ENCODE measurements at places on chromosomes 16 and 17.
A peak's percentile ranks its signal among the peaks of the same experiment; 100 is the strongest.

- peak; percentile 74 for DNase-seq
Measured at GRCh38 chr16:87635541-87636049, 33.3 kb downstream of the JPH3 start.

- DNase-seq, result no peak
Measured at GRCh38 chr17:78027121-78027520, 68.6 kb downstream of the TNRC6C start.

GRCh38 chr17:45970659-45971058 lies 28.4 kb upstream of the STH start:
- DNase-seq, result no peak

DNA sequence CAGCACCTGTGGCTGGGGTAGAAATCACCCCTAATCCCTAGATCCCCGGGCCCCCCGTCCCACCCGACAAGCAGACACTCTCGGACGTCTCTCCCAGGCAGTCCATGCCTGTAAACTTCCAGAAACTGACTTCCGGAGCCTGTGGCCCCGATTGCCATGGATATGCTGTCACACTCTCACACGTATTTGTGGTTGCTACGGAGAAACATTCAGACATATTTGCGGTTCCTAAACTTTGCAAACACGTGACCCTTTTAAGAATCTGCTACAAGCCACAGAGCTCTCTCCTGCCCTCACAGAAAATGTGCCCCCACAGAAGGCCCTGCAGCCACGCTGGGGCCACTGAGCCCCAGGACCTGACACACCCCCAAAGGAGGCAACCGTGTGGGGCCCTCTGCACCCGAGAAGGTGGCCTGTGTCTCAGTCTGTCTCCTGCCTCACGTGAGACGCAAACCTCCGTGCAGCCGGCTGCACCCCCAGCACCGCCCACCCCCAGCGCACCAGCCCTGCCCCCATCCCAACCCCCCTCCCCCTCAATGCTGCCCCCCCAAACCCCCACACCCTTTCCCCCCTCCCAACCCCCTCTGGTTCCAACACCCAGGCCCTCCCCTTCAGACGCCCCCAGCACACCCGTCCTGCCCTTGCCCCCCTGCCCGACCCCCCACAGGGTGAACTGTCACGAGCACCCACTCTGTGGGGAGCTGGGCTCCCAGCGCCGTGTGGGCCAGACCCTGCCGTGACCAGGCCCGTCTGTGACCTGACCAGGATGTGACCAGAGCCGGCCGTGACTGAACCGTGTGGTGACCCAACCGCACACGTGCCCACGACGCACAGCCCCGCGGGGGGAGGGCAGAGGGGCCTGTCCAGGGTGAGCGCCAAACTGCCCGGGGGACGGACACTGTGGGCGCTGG lies 66.3 kb upstream of the METRNL start:
- no peak for DNase-seq

DNA sequence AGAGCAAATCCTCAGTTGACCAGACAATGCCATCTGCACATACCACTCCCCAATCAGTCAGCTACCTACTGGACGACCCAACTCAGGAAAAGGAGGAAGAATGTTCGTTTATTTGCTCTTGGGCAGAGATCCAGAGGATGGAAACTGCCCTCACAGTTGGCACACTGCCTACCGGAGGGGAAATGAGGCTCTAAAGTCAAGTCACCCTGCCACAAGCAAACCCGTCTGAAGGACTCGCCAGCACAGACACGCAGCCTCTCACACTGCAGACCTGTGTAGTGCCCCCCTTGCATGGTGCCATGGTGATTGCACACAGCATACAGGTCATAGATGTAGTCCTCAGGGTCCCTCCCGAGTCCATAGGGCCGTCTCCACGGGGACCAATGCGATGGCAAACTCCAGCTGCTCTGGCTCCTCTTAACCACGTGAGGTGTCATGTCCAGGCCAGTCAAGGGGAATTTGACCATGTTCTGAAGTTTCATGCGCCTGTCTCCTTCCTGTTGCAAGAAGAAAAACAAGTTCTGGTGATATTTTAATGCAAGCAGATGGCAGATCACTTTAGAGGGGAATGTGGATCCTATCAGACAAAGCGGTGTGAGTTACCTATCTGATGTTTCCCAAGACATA lies 69.5 kb downstream of the USP31 start:
- DNase-seq, result no peak

DNA sequence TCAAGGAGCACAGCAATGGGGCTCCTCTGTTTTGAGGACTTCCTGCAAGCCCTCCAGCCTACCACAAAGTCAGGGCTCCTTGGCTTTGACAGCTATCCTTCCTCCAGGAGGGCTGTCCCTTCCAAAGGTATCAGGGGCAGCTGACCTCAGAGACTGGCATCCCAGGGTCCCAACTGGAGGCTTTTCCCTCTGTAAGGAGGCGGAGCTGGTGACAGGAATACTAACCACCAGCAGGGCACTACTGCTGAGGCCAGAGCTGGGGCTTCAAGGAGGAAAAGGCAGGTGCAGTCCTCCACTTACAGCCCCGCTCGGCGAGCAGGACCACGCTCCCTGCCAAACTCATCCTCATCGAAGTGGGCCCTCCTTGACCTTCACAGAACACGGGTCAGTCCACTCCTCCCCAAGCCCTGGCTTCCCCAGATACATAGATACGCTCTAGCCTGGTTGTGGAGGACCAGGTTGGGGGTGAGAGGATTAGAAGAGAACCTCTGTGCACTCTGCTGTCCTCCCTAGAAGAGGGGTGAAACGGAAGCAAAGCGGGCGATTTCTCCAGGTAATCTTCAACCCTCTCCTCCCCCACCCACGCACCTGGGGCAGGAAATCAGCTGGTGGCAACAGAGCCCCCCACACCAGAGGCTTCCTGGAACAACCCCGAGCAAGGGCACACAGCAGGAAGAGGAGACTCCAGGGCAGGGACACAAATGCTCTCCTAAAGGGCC lies 20.5 kb downstream of the ST3GAL2 start:
- no peak for DNase-seq

DNA sequence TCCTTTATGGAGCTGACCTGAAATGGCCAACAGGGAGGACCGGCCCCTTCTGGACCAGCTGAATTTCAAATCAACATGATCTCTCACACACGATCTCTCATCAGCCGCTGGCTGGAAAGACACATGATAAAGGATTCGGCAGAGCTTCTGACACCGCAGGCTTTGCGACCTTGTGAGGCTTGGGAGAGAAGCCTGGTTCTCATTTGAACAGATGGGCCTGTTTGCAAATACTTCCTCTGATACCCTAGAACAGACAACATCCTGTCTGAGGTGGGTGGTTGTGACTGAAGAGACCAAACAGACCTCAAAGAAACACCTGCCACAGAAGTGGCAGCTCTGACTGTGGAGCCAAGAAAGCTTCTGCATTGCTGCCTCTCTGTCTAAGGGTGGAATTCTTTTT lies 77.9 kb upstream of the SDK2 start:
- DNase-seq, result no peak

- no peak for DNase-seq
Measured at GRCh38 chr16:3599922-3600321, 11.5 kb downstream of the SLX4 start.

DNA sequence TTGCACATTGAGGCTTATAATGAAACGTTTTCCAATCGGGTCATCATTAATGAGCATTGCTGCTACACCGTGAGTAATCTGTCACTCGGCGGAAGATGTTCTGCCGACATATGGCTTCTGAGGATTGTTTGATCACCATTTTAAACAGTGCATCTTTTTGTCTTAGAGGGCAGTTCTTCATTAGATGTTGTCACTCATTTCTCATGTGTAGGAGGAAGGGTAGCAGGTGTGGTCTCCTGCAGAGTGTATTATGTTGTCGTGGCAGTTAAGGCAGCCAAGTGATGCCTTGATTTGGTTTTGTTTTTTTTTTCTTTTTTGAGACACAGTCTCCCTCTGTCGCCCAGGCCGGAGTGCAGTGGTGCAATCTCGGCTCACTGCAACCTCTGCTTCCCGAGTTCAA lies 50.5 kb downstream of the SEC14L1 start:
- DNase-seq, result no peak

DNA sequence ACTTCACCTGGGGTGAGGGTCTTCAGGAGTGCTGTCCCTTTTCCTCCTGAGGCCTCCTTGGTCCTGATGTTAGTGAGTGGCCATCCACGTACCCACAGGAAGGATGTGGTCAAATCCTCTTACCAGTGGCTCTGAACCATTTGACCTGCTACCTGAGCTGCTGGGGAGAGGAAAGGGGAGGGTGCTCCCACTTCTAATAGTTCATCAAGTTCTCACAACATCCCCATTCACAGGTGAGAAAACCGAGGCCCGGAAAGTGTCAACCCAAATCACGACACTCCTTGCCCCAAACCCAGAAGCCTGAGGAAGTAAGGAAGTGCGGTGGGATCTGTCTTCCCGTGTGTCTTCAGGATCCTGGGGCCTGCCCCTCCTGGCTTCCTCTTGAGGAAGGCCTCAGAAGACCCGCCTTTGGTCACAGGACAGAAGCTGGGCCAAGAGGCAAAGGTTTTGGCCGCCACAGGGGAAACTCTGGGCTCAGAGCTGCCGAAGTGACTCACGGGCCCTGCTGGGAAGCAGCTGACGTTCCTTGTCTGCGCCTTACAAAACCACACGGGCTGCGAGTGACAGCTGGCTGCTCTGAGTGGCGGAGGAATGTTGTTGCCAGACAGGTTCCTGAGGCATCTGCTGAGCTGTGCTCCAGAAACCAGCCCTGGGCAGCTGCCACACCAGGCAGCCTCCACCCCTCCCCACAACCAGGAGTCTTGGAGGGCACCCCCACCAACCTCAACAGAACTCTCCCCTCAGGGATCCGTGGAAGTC lies 13.9 kb upstream of the KIFC3 start:
- DNase-seq, result peak; percentile 61

DNA sequence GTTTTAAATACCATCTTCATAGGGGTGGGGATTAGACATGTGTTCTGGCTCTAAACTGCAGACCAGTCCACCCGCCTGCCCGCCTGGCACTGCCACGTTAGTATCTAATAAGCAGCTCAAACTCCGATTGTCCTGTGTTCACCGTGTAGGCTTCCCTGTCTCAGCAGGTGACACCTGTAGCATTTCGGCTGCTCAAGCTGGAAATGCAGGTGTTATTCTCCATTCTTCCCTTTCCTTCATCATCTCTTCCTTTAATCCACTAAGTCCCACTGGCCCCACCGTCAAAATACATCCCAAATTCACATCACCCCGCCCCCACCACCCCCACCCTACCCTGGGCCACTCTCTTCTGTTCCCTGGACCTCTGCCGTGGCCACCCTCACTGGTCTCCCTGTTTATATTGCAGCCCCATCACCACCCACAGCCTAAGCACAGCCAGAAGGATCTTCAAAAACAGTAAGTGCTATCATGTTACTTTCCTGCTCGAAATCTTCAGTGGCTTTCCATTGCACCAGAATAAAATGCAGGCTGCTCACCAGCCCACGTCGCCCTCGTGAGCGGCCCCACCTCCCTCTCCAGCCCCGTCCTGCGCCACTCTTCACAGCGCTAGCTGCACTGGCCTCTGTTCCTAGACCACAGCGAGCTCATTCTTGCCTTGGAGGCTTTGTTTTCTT lies 65.1 kb downstream of the RTN4RL1 start:
- DNase-seq, result no peak

GRCh38 chr16:64749346-64749745 lies 372.5 kb downstream of the CDH11 start:
- DNase-seq, result no peak

GRCh38 chr16:7378024-7378695 lies 45.5 kb downstream of the RBFOX1 start:
- no peak for DNase-seq

- DNase-seq, result no peak
Measured at GRCh38 chr16:54654429-54654828, 276.2 kb upstream of the IRX5 start.

GRCh38 chr17:50187751-50188530 lies 13.5 kb downstream of the COL1A1 start:
- DNase-seq, result no peak

DNA sequence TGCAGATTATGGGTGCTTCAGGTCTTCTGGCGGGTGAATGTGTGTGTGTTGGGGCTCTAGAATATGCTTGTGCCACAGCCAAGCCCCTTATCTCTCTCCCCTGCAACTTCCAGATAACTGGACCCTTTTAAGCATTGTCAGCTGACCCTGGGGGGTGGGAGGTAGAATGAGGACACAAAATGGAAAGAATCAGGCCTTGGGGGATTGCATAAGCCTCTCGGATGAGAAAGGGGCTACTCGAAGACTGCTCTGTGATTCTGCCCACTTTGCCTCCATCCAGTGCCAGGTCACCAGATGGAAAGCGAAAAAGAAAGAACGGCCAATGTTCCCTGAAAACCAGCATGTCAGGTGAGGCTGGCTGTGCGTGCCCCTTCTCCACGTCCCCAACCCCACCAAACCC lies 13.8 kb downstream of the THRA start:
- no peak for DNase-seq

DNA sequence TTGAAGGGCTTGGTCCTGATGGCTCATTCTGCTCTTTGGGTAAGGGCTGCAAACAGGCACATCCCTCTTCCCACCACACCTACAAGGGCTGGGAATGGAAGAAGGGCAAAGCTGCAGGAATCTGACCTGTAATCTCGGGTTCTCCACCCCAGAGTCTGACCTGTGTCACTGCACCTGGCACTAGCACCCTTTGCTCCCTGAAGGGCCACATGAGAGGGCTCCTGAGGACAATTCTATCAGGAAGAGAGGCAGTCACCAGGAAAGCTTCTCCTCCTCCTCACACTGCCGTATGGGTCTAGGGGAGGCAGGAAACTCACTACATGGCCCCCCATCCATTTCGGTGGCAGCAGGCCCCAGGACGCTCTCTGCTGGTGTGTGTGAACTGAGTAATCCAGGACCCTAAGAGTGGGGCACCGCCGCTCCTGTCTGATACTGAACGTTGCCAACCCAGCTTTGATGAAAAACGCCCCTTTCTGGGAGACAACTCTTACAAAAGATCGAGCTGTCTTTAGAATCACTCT lies 26.4 kb downstream of the TTLL6 start:
- DNase-seq, result no peak

- DNase-seq, result no peak
Measured at GRCh38 chr16:13402601-13403000, 501.2 kb downstream of the SHISA9 start.

GRCh38 chr16:46889942-46890300 lies 5.8 kb downstream of the GPT2 start:
- DNase-seq, result no peak

- no peak for DNase-seq
Measured at GRCh38 chr17:3546997-3547396, 10.6 kb downstream of the TRPV3 start.

GRCh38 chr17:56830726-56831368 lies 2.9 kb downstream of the C17orf67 start:
- DNase-seq, result no peak

- no peak for DNase-seq
Measured at GRCh38 chr17:79930877-79931816, 91.9 kb upstream of the CBX4 start.

- no peak for DNase-seq
Measured at GRCh38 chr16:17347624-17348023, 123.1 kb downstream of the XYLT1 start.

DNA sequence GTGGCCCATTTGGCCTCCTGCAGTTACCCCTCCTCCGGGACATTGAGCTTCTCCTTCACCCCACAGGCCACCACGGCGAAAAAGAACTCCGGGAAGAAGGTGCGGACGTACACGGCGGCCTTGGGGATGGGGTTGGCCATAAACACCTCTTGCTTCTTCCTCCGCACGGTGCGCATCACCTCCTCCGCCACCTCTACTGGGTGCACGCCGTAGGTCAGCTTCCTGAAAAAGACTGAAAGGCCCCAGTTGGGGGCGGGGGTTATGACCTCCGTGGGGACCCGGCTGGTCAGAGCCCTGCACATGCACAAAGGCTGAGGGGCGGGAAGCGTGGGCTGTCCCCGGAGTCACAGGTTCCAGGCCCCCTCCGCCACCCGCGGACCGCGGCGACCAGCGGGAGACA lies 19.9 kb downstream of the DHRS7C start:
- no peak for DNase-seq

All from activated CD4-positive, alpha-beta T cell treated with anti-CD3 and anti-CD28 coated beads, Interleukin-10, Interleukin-2, amounts not matched to agents 100 ng/mL and 50 ng/mL, durations not matched to agents 16 hours and 8 hours (primary cell).